Activated CD4-positive, alpha-beta T cell treated with anti-CD3 and anti-CD28 coated beads, Interleukin-2, amount 10 ng/mL, durations not matched to agents 7 days and 5 days (primary cell): ENCODE measurements at places on chromosomes 4 and X.

- no peak for DNase-seq
Observed at GRCh38 chr4:55437356-55437796, 41.6 kb downstream of the TMEM165 start.

DNA sequence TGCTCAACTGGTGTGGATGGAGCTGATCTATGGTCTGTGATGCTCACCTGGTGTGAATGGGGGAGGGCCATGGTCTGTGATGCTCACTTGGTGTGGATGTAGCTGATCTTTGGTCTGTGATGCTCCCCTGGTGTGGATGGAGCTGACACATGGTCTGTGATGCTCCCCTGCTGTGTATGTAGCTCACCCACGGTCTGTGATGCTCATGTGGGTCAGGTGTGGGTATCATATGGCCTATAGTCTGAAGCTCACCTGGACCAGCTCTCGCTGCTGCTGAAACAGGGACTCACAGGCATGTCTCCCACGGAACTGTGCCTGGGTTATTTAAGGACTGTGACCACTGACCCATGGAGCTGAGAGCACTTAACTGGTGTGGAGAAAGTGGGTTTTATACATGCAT is 109.7 kb downstream of the CRLF2 start:
- no peak for DNase-seq

DNA sequence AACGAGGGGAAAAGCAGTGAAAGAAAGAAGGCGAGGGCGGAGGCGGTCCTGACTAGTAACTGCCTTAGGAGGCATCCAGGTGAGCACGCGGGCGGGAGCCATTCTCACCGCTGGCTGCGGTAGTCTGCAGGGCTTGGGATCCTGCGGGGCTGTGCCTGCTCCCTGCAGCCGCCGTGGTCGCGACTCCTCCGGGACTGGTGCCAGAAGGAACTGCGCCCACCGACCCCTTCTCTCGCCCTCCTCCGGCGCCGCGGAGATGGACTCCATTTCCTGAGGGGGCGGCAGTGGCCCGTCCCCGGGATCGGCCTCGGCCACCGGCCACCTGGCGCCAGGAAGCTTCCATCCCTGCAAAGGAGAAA is 543 bp downstream of the NFXL1 start:
- peak; percentile 26 for DNase-seq

DNA sequence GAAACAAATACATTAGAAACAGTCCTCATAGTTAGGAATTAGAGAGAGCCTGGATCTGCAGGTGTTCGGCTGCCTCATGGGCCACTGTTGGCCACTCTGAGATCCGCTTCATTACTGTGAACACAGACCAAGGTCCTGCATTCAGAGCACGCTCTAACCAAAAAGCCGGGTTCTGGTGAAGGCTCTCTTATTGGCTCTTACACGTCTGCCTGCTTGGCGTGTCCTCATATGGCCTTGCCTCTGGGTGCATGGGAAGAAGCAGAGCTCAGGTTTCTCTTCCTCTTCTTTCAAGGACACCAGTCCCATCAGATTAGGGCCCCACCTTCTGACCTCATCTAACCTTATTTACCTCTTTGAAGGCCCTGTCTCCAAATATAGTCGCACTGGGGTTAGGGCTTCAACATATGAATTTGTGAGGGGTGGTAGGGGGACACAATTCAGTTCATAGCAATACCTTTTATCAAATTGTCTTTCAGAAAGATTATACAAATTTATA is 37.1 kb upstream of the ELF2 start:
- DNase-seq: no peak

DNA sequence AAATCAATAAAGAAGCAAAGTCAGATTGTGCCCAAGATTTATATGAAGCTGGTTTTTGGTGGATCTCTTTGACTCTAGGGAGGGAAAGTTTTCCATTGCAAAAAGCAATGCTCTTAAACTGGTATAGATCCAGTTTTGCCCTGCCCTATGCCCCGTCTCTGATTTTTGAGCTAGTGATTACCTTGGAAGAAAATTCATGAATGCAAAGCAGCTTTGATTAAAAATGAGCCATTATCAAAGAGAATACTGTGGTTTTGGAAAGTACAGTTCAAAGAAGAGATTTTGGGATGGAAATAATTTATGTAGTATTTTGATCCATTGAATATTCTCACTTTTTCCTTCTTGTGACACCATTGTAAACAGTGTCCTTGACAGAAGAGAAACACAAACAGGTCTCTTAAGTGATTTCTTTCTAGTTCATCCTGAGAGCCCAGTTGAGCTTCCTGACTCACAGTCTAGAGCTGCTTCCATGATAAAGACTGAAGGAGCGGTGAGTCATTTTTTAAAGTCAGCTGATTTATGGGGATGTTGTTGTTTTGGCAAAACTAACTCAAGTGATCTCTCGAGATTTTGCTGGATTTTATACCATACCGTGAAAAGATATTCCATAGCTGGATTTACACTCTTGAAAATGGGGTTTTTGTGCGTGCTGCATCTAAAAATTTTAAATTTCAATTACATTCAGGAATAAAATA is 76.7 kb downstream of the AFF1 start:
- no peak for DNase-seq

GRCh38 chr4:26171941-26172340 is 148.9 kb upstream of the RBPJ start:
- DNase-seq: no peak

GRCh38 chr4:8164194-8164565 is 5.6 kb upstream of the ABLIM2 start:
- no peak for DNase-seq

GRCh38 chr4:144449611-144450010 is 196.3 kb upstream of the HHIP start:
- no peak for DNase-seq
